A549 treated with CORT108297 at 1 μM for 4 hours (cell line): ENCODE measurements at places on chromosomes 7 and 10. TPM values are rescaled to one million over a fixed set of nuclear protein-coding genes. Genes with fewer than 3 reads are reported as not detected.

Gene CAMK1D
- total RNA-seq, result 5.7 to 7.9 TPM (median 7.1 TPM) in 5 replicates

Gene DYDC2
- 0.05 to 0.07 TPM in 2 of 5 replicates, not detected in the others for total RNA-seq

Gene PNLIP
- total RNA-seq, result not detected in 5 replicates

Gene LEP
- total RNA-seq, result not detected in 5 replicates

Gene IFIT3
- 4.2 to 6.5 TPM (median 5.9 TPM) in 5 replicates for total RNA-seq

Gene WNT16
- not detected in 5 replicates for total RNA-seq
